Midbrain (tissue), 1 donor: ENCODE measurements at places on chromosomes 4 and X.

DNA sequence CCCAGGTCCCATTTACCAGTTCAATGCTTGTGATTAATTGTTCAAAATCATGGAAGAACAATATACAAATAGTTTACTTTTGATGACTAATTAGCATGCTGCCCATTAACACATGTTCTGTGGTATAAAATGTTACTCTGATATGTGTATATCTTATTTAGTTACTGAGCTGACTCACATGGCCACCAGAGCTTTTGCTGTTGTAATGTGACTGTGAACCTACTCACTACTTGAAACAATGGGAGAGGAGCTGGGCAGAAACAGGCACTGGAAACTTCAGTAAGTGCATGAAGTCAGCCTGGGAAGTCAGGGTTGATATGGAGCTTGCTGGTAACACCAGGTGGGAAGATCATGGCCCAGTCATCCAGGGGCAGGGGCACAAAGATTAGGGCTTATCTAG is 72.7 kb upstream of the MAD2L1 start:
- no peak for DNase-seq

DNA sequence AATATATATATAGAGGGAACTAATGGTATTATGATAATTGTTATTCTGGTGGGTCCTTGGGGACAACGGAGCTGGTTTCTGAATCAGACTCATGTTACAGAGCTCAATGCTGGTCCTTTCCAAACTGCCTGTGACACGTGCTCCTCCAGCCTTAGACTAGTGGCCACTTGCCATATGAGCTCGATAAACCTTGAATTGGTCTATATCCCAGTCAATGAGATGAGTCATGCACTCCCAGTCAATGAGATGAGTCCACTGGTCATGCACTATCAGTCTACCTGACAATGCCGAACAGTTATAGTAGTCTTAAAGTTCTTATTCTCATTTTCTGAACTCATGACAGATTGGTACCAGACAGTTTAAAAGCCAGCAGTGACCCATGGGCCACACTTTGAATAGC is 325.2 kb downstream of the LDB2 start:
- DNase-seq: no peak

- no peak for DNase-seq
Observed at GRCh38 chrX:17860179-17860780, 818 bp downstream of the RAI2 start.

- no peak for DNase-seq
Observed at GRCh38 chr4:2172627-2173231, 69.2 kb downstream of the HAUS3 start.

DNA sequence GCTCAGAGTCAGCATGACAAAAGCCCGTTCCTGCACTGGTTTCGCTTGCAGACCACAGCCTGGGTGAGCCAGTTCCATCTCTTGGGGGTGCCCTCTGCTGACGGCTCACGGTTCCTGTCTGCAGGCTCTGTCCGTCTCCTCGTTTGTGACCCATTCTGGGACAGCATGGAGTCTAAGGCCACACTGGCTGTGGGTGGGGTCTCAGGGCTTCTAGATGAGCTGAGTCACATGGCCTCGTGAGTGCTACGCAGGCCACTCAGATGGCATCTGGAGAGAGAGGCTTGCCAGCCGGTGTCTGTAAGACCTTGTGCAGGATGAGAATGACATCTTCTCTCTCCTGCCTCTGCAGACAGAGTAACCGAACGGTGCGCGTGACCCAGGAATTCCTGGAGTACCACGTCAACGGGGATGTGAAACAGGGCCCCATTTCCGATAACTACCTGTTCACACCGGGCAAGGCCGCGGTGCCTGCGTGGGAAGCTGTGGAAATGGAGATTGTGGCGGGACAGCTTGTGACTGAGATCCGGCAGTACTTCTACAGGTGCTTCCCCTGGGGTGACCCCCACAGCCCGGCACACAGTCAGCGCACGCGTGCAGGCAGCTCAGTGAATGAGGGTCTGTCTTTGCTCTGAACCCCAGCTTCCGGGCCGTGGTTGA is 31.6 kb upstream of the MRFAP1 start:
- DNase-seq: no peak
